ENCODE measurements at places on chromosomes 7 and 10.

GRCh38 chr10:103709341-103709920, 145.9 kb downstream of the SH3PXD2A start:
- peak; percentile 8 for DNase-seq

- no peak for DNase-seq
Observed at GRCh38 chr7:47627580-47628283, 45.8 kb upstream of the TNS3 start.

DNA sequence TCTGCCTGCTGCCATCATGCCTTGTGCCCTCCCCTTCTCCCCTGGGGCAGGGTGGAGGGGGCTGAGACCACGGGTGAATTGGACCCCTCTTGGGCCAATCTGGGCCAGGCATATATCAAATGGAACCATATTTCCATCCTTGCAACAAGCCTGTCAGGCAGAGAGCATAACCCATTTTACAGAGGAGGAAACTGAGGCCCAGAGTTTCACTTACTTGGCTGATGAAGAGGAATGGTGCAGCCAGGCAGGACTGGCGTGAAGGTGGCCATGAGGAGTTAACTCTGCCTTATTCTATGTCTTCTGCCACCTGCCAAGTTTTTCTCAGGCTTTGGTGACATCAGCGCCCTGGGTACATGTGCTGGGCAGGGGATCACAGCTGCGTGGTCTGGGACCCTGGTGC, 155.5 kb upstream of the PCBD1 start:
- DNase-seq = no peak

GRCh38 chr10:96619120-96619519, 32.3 kb upstream of the TM9SF3 start:
- no peak for DNase-seq

DNA sequence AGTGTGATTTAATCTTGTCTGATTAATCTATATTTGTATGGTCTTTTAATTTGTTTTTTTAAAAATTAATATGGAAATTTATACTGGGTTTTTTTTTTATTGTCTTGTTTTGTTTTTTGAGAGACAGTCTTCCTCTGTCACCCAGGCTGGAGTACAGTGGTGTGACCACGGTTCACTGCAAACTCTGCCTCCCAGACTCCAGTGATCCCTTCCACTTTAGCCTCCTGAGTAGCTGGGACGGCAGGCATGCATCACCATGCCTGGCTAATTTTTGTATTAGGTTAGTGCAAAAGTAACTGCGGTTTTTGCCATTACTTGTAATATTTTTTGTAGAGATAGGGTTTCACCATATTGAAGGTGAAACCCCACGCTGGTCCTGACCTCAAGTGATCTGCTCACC, 73.1 kb downstream of the TET1 start:
- no peak for DNase-seq

DNA sequence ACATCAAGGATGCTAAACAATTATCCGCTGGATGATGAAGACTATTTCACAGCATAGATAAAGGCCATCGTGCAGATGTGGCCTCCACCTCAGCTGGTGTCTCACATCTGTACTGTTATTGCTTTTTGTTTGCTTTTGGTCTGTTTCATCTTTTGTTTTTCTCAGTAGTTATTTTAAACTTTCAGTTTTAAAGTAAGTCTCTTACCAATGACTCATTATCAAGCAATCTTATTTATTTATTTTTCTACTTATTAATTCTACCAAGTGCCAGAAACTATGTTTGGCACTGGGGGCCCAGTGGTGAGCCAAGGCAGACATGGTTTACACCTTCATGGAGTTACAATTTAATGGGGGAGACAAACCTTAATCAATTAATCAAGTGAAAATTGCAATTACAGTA, 250.9 kb upstream of the TMEM72 start:
- no peak for DNase-seq
